ENCODE measurements at places on chromosomes 3 and 15.

DNA sequence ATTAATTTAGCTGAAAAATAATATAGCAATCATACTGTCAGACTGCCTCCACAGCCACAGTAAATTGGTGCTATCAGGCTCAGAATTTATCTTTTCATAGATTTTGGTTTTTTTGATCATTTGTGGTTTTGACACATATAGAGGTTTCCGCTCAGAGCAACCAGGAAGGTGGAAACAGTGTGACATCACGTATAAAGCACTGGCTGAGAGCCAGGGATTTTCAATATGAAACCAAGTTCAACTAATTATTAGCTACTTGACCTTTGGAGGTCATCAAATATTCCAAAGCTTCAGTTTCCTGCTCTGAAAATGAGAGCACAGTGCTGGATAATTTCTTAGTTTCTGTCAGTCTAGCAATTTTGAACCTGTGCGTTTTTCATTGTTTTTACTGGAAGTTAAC is 433.8 kb upstream of the SUCLG2 start:
- DNase-seq: peak; percentile 20

DNA sequence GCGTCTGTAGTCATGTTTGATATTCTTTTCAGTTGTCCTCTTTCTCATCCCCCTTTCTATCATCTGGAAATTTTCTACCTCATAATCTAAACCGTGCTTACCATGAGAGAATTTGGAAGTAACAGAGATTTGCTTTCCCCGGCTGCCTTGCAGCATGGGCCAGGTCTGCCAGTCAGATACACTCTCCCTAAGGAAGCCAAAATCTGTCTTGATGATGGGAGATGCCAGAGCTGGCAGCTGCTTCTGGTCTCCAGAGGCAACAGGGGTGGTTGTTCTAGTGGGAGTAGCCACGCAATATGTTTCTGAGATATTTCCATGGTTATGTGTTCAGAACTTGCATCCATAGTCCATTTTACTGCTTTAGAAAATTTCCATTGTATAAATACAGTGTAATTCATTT is 218.9 kb upstream of the RORA start:
- DNase-seq: no peak

DNA sequence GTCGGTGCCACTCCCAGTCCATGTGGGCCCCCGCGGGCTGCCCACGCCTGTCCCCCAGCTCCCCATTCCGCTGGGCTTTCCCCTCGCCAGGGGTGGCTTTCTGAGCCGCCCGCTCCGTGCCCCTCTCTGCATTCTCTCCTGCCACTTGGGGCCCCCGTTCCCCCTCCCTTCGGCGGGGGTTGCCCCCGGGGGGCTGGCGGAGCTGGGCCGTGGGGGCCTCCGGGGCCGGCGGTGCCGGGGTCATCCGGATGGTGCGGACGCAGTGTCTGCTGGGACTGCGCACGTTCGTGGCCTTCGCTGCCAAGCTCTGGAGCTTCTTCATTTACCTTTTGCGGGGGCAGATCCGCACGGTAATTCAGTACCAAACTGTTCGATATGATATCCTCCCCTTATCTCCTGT is 46.5 kb downstream of the GRAMD1C start:
- no peak for DNase-seq

- no peak for DNase-seq
Measured at GRCh38 chr3:116470605-116471197, 25.4 kb upstream of the LSAMP start.

GRCh38 chr15:52012210-52012609 is 6.8 kb upstream of the MAPK6 start:
- DNase-seq: no peak

GRCh38 chr15:80419546-80419945 is 15.4 kb downstream of the ARNT2 start:
- DNase-seq: no peak

DNA sequence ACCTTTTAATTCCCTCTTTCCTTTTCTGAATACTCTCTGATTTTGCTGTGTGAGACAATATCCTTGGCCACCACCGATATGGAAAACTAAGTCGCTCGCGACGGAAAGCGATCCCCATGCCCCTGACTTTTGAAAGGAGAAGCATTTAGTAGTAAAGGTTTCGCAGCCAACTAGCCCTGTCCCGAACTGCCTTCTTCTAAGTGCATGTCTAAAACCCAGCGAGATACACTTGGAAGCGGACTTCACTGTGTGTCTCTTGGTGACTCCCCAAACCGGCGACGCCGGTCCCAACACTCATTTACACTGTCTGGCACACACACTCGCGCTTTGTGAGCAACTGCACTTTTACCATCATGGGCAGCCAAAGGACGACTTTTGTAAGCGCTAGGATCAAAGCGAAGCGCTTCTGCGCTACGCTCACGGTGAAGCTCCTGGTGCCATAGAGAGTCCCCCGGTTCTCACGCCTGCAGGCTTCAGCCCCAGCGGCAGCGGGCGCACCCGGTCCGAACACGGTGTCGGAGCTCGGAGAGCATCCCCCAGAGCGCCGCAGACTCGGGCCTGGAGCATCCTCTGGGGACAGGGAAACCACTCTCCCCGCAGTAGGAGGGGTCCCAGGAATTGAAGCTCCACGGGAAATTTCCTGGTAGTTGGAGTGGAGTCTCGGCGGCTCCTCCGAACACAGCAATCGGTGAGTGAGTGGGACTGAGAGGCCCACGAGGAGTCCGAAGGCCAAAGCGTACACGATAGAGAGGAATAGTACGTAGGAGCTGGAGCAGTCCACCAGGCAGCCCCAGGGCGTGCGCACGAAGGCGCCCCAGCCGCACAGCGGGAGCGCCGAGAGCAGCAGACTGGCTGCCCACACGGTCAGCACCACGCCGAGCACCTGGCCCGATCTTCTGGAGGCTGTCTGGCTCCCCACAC is 1.4 kb downstream of the GPR149 start:
- no peak for DNase-seq

- DNase-seq: no peak
Measured at GRCh38 chr15:90154861-90155626, 46.1 kb upstream of the SEMA4B start.

DNA sequence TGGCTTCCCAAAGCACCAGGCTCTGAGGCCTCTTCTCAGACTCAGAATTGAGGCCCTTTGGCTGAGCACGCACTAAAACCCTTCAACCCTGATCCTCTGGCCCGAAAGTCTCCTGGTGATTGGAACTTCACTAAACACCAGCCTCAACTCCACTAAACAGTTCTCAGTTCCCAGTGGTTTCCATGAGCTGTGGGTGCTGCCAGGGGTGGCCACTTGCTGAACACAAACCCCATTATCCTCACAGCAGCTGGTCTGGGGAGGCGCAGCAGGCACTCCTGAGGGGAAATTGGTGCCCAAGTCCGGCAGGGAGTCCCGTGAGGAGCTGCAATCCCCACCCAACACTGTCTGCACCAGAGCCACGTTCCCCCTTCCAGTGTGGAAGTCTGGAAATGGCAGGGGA is 3.8 kb upstream of the CLK3 start:
- DNase-seq: no peak

- no peak for DNase-seq
Measured at GRCh38 chr3:73353649-73354217, 271.0 kb downstream of the PDZRN3 start.

DNA sequence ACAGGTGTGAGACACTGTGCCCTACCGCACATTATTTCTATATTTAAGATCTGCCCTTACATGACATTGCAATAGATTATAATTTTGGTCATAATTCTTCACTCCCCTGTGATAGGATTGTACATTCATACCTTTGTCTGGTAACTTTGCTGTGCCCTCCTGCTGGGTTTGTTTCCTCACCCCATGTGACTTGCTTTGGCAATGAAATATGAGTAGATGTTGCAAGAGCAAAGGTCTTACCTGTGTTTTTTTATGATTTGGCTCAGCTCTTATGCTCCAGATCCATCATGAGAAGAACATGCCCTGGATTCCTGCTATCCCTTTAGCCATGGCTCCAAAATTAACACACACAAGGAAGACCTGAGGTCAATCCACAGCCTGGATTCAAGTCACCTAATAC is 137.7 kb upstream of the EOMES start:
- no peak for DNase-seq

DNA sequence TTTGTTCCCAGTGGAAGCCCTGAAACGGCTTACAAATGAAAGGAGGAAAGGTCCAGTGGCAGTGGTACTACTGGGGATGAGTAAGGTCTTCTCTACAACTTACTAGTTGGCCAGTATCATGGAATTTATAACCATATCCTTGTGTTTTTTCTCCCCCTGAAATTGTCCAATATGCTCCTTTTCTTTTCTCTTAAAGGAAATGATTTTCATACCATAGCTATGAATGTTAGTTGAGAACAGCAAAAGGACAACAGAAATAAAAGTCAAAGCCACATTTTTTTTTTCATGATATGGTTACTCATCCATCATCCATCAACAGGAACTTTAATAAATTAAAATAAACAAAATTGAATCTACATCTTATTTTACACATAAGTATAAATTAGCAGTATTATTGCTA is 450.4 kb downstream of the MFSD1 start:
- DNase-seq: no peak

DNA sequence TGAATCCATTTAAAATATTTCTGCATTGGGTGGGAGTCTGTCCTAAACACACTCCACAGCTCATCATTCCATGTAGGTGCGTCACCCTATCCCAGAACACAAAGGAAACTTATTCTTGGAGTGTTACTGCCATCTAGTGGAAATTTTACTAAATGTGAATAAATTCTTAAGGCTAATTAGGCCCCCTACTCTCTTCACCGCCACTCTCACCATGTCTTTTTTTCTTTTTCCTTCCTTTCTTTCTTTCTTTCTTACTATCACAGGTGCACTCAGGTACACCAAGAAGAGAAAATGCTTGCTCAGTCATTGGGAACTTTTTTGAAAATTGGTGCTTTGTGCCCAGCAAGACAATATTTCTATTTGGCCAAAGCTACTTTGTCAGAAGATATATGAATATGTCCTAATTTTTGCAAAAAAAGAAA is 26.4 kb upstream of the ATP8B4 start:
- DNase-seq: no peak

GRCh38 chr3:152283492-152284381 is 15.0 kb downstream of the MBNL1 start:
- DNase-seq: no peak

DNA sequence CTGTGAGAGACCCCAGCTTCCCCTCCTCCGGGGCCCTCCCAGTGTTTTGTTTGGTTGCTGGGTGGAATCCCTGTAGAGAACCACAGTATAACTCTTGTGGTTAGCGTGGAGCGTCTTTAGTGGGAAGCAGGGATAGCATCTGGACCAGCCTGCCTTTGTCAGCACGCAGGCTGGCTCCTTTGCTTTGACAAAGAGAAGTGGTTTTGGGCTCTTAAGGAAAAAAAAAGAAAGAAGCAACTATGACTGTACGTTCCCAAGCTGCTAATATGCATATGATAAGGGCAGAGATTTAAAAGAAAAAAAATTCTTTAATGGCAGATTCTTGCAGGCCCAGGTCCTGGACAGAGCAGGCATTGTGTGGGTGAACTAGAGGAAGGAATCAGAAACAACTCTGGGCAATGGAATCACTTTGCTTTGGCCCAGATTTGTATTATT is 340.8 kb upstream of the CTDSPL start:
- no peak for DNase-seq

DNA sequence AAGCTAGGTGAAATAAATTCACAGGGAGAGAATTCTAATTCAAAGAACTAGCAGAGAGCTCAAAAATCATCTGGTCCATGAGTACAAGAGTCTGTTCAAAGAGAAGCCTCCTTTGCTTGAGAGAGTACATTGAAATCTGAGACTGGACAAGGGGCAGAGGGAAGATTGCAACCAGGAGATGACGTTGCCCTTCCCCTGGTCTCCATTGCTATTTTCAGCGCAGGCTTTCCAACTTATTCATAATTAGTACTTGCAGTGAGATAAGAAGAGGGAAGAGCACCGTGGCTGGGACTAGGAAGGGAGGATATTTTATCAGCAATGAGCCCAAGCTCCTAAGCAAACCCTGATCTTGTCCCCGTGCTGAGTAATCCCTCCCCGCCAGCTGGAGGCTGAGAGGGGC is 251.8 kb upstream of the RORA start:
- no peak for DNase-seq

DNA sequence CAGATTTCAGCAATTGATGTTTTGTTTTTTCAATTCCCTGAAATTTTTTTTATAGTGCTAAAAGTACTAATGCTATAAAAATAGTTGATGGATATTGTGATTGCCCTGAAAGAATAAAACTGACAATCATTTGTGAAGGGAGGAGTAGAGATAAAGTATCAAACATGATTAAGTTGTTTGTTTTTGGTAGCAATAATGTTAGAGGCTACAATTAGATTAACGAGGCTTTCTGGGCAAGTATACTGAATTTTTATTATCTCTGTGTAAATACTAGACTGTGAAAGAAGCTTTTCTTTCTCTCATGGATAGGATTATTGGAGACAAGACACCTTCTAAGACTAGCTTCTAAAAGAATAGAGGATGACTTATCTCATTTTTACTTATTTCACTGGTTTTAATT is 15.6 kb downstream of the NR1D2 start:
- DNase-seq: no peak

DNA sequence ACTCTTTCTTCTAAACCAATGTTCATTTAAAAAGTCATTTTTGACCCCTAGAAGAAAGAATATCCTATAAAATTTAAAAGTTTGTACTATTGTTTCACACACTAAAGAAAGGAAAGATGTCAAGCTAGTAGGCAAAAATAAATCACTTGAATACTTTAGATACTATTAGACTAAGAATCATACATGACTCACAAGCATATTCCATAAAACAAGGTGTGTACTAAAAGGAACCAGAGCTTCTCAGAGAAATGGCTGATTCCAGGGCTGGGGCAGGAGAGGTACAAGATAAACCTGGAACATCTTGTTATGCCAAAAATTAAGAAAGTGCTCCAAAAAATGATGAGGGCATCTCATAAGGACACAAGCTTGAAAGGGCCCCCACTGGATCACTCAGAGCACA is 8.7 kb downstream of the DLG1 start:
- no peak for DNase-seq

GRCh38 chr3:107846279-107846852 is 244.5 kb downstream of the CD47 start:
- no peak for DNase-seq

GRCh38 chr3:32113566-32113965 is 7.1 kb downstream of the GPD1L start:
- DNase-seq: no peak

DNA sequence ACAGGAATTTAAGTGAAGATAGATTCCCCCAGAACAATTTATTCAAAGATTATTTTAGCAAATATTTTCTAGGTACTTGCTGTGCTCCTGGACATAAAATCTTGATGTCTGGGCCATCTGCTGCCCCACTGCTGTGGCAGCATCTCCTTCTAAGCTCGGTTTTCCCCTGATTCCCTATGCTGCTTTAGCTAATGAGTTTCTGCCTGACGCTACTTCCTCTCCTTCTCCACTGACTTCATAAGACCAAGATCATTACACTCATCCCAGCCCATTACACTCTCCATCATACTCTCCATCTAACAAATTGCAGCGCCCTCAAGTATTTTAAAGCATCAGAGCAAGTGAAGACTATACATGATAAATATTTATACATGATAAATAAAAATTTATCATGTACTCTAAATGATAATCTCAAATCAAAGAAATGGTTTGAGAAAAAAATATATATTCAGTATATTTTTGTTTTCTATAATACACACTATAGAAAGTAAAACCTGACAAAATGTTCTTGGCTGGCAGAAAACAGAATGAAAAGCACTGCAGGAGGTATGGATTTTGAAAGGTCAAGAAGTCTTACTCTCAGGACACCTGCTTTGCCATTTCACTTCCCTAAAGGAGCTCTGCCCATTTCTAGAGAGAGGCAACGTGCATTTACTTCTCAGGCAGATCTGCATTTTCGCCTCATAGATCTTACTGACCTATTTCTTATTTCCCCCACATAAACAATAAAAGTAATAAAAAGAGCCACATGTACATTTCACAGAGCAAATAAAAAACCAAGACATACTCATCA is 232.0 kb downstream of the KCNMB2 start:
- no peak for DNase-seq

GRCh38 chr3:146187334-146187950 is 26.5 kb upstream of the PLOD2 start:
- no peak for DNase-seq

Data from stimulated activated CD8-positive, alpha-beta memory T cell treated with anti-CD3 and anti-CD28 coated beads, Interleukin-4, amount 100 ng/mL, for 4 hours (primary cell).